ENCODE measurements at places on chromosomes 5 and 9.
A peak's percentile ranks its signal among the peaks of the same experiment; 100 is the strongest.

DNA sequence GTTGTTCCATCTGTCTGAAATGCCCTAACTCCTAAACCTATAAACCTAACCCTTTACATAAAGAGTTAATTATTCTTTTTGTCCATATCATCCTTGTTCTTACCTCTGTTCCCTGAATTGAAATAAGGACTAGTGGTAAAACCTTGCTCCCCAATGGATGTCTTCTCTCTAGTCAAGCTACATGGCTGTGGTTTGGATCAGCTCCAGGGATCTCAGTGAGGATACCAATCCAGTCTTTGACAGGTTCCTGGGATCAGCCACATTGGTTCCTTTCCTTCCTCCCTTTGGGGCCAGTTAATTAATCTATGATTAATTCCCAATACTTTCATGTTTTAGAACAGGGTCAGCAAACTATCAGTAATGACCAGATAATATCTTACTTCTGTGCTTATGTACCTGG, 151.6 kb downstream of the SIL1 start:
- no peak overlapping the region for H3K27ac ChIP-seq
- H3K36me3 ChIP-seq: no peaks in the 10 kb centered on the region
- no peak overlapping the region for H3K4me3 ChIP-seq
- no peaks in the 10 kb centered on the region for H3K27me3 ChIP-seq

DNA sequence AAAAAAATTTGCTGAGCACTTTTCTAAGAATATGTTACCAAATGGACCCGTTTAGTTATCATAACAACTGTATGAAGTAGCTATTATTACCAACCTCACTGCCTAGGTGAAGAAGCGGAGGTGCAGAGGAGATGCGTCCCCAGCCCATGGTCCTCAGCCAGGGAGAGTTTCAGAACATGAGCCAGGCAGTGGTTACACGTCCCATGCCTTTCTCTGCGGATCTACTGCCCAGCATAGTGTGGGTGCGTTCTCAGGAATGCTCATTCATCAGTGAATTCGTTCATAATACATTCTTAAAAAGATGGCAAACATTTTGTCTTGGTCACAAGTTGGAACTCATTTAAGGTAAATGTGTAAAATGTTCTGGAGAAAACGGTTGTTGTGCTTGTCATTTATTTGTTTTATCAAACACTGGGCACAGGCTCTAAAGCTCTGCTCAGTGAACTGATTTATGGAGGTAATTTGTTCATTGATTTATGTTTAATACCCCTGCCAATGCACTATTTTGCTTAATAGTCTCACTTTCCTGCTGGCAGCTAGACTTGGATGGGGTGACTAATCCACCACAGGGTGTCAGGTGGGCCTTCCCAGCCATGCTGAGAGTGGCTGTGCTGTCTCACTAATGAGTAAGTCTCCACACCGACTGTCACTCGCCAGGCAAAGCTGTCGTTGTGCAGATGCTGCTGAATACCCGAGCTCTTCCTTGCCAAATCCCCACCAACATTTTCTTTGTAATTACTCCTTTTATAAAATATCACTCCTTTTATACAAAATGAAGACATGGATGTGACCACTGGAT, 248.8 kb downstream of the TENT4A start:
- no peaks in the 10 kb centered on the region for H3K27me3 ChIP-seq
- no peaks in the 10 kb centered on the region for H3K4me1 ChIP-seq
- no peak overlapping the region for H3K4me3 ChIP-seq
- no peak for DNase-seq
- H3K27ac ChIP-seq: no peak overlapping the region

GRCh38 chr5:56845277-56845676, 29.9 kb downstream of the MAP3K1 start:
- no peaks in the 10 kb centered on the region for H3K4me1 ChIP-seq
- H3K36me3 ChIP-seq: no peaks in the 10 kb centered on the region
- H3K27ac ChIP-seq: no peak overlapping the region
- no peak for DNase-seq
- H3K27me3 ChIP-seq: no peaks in the 10 kb centered on the region

- no peak for DNase-seq
- no peak overlapping the region for H3K27ac ChIP-seq
- H3K36me3 ChIP-seq: no peaks in the 10 kb centered on the region
Measured at GRCh38 chr5:2908086-2908485, 156.6 kb upstream of the IRX2 start.

GRCh38 chr5:169653091-169653490, 16.0 kb downstream of the DOCK2 start:
- H3K36me3 ChIP-seq: no peaks in the 10 kb centered on the region
- no peak overlapping the region for H3K4me3 ChIP-seq
- H3K4me1 ChIP-seq: no peaks in the 10 kb centered on the region

GRCh38 chr9:88995200-88995577, 3.9 kb downstream of the S1PR3 start:
- DNase-seq: peak; percentile 10
- H3K27me3 ChIP-seq: no peaks in the 10 kb centered on the region
- no peaks in the 10 kb centered on the region for H3K4me1 ChIP-seq
- H3K27ac ChIP-seq: peak overlapping the region; percentile 64

DNA sequence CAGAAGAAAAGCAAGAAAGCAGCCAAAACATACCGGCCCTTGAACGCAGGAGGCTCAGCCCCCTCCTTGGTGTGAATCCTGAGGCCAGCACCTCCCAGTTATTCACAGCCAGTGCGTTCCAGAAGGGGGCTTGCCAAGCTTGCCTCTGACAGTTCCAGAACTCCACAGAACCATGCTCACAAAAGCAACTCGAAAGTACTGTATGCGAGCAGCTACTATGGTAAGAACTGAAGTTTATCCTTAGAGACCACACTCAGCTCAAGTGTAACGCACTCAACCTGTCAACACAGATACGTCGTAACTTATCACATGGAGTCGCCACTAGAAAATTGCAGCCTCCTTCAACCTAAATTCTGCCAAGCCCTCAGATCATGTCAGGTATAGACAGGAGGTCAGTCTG, 1.4 kb downstream of the UBAC1 start:
- DNase-seq: no peak
- peak overlapping the region; percentile 94 for H3K4me3 ChIP-seq
- H3K27ac ChIP-seq: no peak overlapping the region

DNA sequence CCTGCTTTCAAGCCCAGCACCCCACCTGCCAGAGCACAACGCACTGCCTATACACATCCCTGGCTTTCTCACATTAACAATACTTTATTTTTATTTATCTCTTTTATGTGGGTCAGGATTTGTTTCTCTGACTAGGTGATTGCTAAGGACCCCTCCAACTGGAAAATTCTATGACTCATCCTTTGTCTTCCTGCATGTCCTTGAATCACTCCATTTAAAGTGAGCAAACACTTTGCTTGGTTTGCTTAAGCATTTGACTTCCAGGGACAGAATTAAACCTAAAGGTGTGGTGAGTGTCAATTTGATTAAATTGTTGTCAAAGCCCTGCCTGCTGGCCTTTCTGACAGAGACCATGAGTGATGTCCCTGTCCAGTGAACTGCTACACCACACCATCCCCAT, 536.5 kb upstream of the BRINP1 start:
- no peaks in the 10 kb centered on the region for H3K27me3 ChIP-seq
- H3K4me1 ChIP-seq: no peaks in the 10 kb centered on the region
- no peak overlapping the region for H3K4me3 ChIP-seq
- H3K27ac ChIP-seq: no peak overlapping the region
- no peaks in the 10 kb centered on the region for H3K36me3 ChIP-seq
- no peak for DNase-seq

DNA sequence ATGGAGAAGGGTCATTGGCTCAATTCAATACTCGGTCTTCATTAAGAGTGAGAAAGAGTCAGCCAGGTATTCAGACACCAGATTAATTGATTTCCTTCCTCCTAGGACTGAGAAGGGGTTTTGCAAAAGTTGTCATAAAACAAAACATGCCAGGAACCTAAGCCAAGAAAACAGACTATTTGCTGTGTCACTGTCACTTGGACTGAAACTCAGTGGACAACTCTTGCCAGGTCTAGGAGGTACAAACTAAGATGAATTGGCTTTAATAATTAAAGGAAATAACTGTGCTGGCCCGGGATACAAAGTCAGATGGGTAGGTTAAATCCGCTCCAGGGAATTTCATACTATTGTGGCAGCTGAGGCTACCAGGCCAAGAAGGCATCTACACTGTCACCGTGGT, 71.1 kb upstream of the TBC1D9B start:
- no peak overlapping the region for H3K27ac ChIP-seq
- H3K4me3 ChIP-seq: no peak overlapping the region
- H3K36me3 ChIP-seq: no peaks in the 10 kb centered on the region
- no peaks in the 10 kb centered on the region for H3K27me3 ChIP-seq
- no peaks in the 10 kb centered on the region for H3K4me1 ChIP-seq
- DNase-seq: no peak

- DNase-seq: no peak
- H3K36me3 ChIP-seq: no peaks in the 10 kb centered on the region
- H3K27me3 ChIP-seq: no peaks in the 10 kb centered on the region
- peak overlapping the region; percentile 59 for H3K27ac ChIP-seq
Measured at GRCh38 chr9:128870128-128870940, 11.4 kb downstream of the KYAT1 start.

Measured in uterus (tissue), 4 donors.